ENCODE measurements at places on chromosomes 16 and 17.

- no peak for DNase-seq
These were observed 227.8 kb downstream of the CCDC182 start for GRCh38 chr17:57517273-57517631.

- no peak for DNase-seq
These were observed 14.7 kb downstream of the CDH13 start for GRCh38 chr16:82641336-82641984.

DNA sequence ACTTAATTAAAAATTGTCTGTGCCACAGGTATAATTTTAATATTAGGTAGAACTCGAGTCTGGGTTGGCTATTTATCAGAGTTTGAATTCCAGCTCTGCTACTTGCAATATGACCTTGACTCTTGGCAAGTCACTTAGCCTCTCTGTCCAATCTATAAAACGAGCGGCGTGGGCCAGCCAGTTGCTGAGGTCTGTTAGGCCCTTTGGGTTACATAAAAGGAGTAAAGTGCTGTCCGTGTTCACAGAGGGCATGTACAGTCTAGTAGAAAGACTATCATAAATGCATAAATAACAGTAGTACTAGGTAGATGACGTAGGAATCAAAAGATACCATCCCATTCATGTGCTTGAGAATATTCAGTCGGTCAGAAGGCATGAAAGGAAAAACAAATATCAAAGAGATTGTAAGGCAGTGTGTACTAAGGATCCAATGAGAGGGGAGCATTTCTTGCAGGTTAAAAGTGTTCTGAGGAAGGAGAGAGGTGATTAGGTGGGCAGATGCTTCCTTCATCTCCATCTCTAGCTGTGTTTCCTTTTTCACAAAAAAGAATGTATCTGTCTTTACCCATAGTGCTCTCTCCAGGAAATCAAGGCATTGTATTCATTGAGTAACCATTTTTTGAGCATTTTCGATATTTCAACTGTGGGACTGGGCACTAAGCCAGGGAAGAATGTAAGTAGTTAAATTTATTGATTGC is 2.4 kb downstream of the TNRC6A start:
- no peak for DNase-seq

- no peak for DNase-seq
These were observed 9.0 kb downstream of the MOSMO start for GRCh38 chr16:22016927-22017326.

- peak; percentile 27 for DNase-seq
These were observed 20.7 kb downstream of the LGALS9 start for GRCh38 chr17:27651411-27652345.

Data from iPS DF 6.9 (cell line).